Activated T-cell treated with anti-CD3 and anti-CD28 coated beads for 4 hours (primary cell): ENCODE measurements at places on chromosomes 5 and 9.

GRCh38 chr5:81718300-81718699, 32.6 kb downstream of the SSBP2 start:
- DNase-seq: no peak

DNA sequence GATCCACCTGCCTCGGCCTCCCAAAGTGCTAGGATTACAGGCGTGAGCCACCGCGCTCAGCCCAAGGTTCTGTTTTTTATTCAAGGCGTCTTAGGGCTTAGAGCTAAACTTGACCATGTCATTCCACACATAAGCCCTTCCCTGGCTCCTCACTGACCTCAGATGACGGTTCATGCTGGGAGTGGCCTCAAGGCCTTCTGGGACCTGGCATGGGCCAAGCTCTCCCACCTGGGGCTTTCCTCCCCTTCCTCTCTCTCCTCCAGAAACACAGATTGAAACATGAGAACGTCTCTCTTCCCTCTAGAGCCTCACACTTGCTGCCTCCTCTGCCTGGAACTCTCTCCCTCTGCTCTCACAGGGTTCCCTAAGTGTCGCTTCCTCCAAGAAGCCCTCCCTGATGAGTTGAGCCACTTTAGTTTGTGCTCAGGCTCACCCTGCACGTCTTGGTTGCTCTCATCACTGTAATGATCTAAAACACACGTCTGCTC, 155.6 kb upstream of the IER5L start:
- no peak for DNase-seq

DNA sequence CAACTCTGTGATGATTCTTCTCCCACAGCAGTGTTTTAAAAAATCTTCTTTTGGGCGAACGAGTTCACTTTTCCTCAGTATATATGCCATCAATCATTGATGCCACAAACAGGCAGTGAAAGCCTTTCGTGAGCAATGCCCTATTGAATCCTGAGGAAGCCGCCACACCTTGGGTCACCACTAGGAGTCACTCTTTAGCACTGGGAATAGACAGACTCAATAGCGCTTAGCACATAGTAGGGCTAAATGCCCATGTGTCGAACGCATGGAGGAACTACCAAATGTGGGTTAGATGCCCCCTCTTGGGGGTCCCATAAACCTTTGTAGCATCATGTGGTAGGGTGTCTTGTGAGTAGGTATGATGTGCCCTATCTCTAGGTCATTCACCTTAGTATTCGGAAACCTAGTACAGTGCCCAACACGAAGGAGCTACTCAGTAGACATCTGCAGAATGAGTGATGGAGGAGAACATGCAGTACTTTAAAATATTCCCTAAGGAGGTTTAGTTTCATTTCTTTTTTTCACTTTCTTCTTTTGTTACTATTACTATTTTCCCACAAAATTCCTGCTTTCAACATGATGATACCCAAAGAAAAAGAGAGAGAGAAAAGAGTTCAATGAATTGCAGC, 603.7 kb downstream of the BNC2 start:
- no peak for DNase-seq

GRCh38 chr9:115104908-115105307, 13.0 kb downstream of the TNC start:
- DNase-seq: no peak

GRCh38 chr9:20742833-20743232, 58.8 kb downstream of the FOCAD start:
- DNase-seq: no peak

DNA sequence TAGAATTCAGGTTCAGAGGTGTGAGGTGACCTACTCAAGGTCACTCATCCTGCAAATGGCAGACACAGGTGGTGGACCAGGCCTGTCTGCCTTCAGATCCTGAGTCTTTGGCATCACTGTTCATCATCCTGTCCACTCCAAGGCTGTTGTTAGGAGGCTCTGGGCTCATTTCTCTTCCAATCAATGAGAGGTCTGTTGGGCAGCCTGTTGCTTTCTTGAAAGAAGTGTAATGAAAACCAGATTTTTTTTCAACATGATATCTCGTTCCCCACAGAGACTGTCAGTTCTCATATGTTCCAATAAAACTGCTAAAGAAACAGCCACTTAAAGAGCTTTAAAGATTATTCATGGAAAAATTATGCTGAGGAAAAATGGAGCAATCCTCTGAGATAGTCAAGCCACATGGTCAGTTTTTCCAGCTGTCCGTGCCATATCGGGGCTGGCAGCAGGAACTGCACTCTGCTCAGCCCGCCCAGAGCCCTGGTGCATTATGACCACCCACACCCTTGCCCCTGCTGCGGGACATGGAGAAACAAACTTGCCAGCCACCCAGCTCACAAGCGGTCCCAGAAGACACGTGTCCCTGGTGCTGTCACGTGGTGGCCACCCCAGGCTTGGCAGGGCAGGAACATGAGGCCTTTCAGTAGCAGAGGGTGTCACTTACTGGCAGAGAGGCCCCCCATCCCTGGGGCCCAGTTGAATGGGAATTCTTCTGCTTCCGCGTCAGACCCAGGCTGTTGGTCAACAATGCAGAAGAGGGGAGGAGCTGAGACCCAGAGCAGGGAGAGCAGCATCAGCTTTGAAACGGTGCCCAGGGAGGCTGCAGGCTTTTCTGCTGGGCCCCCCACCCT, 63.7 kb upstream of the ANGPTL2 start:
- no peak for DNase-seq

DNA sequence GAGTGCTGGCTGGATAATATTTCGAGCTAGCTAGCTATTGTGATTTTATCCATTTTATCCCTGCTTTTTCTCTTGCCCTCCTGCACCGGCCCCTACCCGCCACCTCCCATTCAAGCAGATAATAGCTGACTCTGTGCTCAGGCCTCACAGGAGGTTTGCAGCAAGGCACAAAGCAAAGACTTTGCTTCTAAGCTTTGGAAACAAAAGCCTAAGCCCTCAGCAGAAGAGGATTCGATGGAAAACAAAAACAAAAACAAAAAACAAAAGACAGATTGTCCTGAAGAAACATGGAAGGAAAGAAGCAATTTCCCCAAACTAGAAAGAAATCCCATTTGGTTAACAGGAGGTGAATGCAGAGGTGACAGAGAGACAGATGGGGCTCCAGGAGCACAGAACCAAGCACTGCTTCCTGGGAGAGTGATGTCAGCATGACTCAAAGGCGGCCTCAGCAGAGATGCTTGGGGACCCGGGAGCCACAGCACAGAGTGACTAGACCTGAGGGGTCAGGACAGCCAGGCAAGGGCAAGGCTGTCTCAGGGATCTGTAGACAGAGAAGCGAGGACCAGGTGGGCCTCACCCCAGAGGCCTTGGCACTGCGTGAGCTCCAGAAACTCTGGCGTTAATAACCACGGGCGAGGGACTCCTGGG, 28.4 kb downstream of the MTX3 start:
- no peak for DNase-seq

- DNase-seq: no peak
Measured at GRCh38 chr5:39201160-39201780, 18.1 kb downstream of the FYB1 start.

DNA sequence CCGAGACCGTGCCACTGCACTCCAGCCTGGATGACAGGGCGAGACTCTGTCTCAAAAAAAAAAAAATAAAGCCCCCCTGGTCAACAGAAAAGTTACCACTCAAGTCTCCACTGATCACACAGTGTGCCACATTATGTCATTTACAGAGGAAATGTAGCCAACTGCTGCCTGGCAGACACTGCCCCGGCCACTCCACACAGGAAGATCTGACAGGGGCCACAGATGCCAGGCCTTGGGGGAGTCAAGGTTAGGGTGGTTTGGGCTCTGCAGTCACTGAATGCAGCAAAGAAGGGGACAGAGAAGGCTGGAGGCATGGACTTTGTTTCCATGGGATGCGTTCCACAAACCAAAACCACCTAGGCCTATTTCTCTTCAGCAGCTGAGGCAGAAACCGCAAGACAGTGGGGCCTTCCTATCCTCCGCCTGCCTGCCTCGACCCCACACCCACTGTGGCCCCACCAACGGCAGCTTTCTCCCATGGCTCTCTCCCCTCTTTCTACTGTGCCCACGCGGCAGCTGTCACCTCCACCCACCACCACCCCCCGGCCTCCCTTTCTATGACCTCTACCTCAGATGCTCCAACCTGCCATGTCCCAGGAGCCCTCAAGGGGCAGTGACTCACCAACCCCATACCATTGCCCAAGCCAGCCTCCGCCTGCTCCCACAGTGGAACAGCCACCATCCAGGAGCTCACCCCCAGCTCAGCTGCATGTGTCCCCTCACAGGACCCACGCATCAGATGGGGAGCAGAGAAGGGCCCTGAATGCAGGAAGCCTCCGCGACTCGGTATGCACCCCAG, 12.4 kb downstream of the IPPK start:
- DNase-seq: no peak
